CD8-positive, alpha-beta memory T cell (primary cell): ENCODE measurements at places on chromosomes 12 and 14. TPM values are rescaled to one million over a fixed set of nuclear protein-coding genes. Genes with fewer than 3 reads are reported as not detected.
A peak's percentile ranks its signal among the peaks of the same experiment; 100 is the strongest.

GRCh38 chr14:92549859-92550230 lies 36.3 kb downstream of the RIN3 start:
- H3K27me3 ChIP-seq = no peaks in the 10 kb centered on the region
- H3K27ac ChIP-seq = no peak overlapping the region
- H3K4me1 ChIP-seq = peaks cover 17% of the 10 kb centered on the region
- H3K4me3 ChIP-seq = no peak overlapping the region
- no peaks in the 10 kb centered on the region for H3K36me3 ChIP-seq

DNA sequence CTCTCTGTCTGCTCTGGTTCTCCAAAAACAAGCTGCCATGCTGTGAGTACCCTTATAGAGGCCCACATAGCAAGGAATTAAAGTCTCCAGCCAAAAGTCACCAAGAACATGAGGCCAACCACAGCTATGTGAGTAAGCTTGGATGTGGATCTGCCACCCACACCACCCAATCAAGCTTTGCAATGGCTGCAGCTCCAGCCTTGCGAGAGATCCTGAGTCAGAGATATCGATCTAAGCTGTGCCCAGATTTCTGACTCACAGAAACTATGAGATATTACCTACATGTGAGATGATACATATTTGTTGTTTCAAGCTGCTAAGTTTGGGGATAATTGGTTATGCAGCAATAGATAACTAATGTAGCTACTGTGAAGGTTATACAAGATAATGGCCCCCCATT lies 15.5 kb upstream of the TMEM233 start:
- DNase-seq = no peak
- H3K4me3 ChIP-seq = no peak overlapping the region
- no peaks in the 10 kb centered on the region for H3K36me3 ChIP-seq
- H3K27ac ChIP-seq = no peak overlapping the region

DNA sequence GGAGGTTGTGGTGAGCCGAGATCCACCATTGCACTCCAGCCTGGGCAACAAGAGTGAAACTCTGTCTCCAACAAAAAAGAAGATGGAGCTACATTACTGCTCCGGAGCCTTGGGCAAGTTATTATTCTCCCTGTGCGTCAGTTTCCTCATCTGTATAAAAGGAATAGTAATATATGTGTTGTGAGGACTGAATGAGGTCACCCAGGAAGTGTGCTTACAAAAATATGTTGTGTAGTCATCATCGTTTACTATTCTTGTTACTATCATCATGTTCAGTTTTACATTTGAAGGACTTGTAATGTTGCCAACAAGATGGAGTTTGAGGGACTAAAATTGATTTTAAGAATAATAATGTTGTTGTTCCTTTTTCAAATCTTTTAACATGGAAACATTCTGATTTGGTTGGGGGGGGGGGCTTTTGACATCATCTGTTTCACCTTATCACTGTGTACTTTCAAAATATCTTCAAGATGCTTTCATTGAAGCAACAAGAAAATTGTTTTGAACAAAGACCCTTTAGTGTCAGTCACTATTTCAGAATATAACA lies 156.8 kb downstream of the PDE3A start:
- H3K4me1 ChIP-seq = no peaks in the 10 kb centered on the region
- H3K4me3 ChIP-seq = no peak overlapping the region
- no peak overlapping the region for H3K27ac ChIP-seq
- no peaks in the 10 kb centered on the region for H3K36me3 ChIP-seq
- DNase-seq = no peak
- no peaks in the 10 kb centered on the region for H3K27me3 ChIP-seq

DNA sequence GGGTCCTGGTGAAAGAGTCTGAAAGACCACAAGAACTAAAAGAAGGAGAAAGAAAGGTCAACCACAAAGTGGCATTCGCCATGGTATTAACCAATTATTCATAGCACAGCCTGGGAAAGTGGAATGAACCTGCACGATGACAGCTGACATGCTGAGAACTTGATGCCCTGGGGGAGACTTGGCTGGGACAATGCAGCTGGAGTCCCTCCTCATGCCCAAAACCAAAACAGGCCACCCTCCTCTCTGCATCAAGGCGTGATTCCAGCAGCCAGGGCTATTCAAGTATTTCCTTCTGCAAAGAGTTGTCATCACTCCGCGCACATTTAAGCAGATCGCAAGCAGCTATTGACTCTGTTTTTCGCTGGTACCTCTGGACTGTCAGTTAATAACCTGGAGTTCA lies 167.1 kb upstream of the NOS1 start:
- no peak for DNase-seq
- no peaks in the 10 kb centered on the region for H3K4me1 ChIP-seq
- no peak overlapping the region for H3K27ac ChIP-seq
- H3K36me3 ChIP-seq = no peaks in the 10 kb centered on the region
- no peaks in the 10 kb centered on the region for H3K27me3 ChIP-seq

DNA sequence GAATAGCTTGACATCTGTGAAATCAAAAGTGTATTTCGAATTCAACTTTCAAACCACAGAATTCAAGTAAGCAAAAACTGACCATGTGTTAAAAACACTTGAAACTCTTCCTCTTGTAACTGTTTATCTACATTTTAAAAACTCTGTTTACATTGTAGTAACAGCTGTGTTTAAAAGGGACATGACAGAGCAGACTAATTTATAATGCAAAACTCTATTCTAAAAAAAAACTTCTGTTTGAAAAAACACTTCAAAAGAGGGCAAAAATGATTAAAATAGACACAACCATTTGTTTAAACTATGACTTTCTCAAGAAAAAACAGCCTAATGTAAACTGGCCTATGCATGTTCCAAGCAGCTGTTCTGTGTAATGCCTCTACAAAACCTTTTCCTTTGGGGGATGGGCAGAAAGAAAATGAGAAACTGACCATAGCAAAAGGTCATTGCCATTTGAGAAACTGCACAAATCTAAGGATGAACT lies 149.1 kb upstream of the HMGA2 start:
- DNase-seq = no peak
- no peaks in the 10 kb centered on the region for H3K4me1 ChIP-seq
- no peaks in the 10 kb centered on the region for H3K27me3 ChIP-seq
- H3K27ac ChIP-seq = no peak overlapping the region

DNA sequence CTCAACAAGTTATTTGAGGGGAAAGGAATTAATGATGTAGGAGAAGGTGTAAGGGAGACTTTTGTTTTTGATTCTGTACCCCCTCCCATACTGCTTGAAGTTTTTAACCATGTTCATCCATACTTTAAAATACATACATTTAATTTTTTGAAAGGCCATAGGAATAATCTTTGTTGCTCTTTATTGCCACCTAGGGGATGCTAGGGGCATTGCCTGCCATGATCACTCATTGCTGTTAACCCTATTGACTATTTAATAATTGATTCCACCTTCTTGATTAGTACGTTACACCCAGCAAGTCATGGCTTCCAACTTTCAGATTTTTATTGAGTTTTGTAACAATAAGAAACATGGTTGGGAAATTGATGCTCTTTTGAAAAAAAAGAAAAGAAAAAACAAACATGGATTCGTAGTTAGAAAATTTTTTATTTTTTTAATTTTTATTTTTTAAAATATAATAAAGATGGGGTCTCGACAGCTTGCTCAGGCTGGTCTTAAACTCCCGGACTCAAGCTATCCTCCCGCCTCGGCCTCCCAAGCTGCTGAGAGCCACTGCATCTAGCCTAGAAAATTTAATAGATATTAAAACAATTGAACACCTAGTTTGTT lies 8.5 kb upstream of the PRKAB1 start:
- H3K4me3 ChIP-seq = no peak overlapping the region
- peak; percentile 60 for DNase-seq
- H3K4me1 ChIP-seq = no peaks in the 10 kb centered on the region
- H3K27me3 ChIP-seq = no peaks in the 10 kb centered on the region
- no peak overlapping the region for H3K27ac ChIP-seq

- H3K27me3 ChIP-seq = no peaks in the 10 kb centered on the region
- no peak overlapping the region for H3K4me3 ChIP-seq
- H3K36me3 ChIP-seq = no peaks in the 10 kb centered on the region
- DNase-seq = peak; percentile 60
- H3K27ac ChIP-seq = no peak overlapping the region
Measured at GRCh38 chr12:10562306-10562933, 51.0 kb downstream of the MAGOHB start.

GRCh38 chr12:7059780-7060179 lies 738 bp upstream of the C1S start:
- H3K4me1 ChIP-seq = no peaks in the 10 kb centered on the region
- H3K27me3 ChIP-seq = peaks cover 3% of the 10 kb centered on the region

DNA sequence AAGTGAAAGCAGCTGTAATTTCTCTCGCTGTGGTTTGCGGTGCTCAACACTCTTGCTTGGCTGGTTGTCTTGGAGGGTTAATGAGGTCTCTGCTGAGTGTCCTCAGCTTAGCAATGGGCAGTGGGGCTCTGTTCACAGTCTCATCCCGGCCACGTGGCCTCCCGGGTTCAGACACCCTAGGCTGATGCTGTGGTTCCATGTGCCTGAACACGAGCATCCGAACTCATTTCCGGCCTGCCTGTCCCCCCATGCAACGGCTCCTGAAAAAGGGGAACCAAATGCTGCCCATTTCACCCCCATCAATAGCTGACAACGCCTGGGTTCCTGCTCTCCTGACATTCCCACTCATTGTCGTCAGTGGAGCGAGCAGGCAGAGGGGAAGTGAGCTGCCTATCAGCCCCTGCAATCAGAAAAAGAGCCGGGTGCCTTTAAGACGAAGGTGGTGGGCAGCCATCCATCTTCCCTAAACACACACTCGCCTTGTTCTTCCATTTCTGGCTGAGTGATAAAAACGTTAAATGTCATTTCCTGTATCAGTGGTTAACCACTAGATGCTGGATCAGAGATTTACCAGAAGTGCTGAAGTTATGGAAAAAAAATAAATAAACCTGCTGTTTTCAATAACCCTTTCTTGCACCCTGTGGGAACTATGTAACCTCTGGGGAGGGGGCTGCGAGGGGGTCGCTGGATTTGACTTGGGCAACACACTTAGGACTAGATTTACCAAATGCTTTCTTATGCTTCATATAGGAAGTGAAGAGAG lies 60.3 kb upstream of the BCL2L14 start:
- H3K27ac ChIP-seq = peak overlapping the region; percentile 38
- peak overlapping the region; percentile 40 for H3K4me3 ChIP-seq
- peaks cover 49% of the 10 kb centered on the region for H3K4me1 ChIP-seq

DNA sequence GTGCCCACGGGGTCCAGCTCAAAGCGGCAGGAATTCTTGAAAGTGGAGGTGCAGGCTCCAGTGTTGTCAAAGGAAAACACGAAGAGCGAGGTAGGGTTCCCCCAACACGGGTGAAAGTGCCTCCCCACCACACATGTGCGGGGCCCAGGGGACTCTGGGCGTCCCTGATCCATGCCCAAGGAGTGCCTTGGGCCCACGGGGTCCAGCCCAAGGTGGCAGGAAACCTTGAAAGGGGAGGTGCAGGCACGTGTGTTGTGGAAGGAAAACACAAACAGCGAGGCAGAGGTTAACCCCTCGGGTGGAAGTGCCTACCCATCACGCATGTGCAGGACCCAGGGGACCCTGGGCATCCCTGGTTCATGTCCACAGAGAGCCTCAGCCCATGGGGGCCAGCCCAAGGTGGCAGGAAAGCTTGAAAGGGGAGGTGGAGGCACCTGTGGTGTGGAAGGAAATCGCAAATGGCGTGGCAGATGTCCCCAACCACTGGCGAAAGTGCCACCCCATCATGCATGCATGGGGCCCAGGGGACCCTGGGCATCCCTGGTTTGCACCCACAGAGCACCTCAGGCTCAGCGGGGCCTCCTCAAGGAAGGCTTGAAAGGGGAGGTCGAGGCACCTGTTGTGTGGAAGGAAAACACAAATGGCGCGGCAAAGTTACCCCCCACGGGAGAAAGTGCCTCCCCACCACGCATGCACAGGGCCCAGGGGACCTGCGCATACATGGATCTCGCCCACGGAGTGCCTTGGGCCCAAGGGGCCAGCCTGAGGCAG lies 584.6 kb downstream of the ALG10 start:
- H3K36me3 ChIP-seq = no peaks in the 10 kb centered on the region
- H3K4me1 ChIP-seq = no peaks in the 10 kb centered on the region
- no peak overlapping the region for H3K27ac ChIP-seq
- DNase-seq = no peak
- H3K27me3 ChIP-seq = no peaks in the 10 kb centered on the region
- H3K4me3 ChIP-seq = no peak overlapping the region

DNA sequence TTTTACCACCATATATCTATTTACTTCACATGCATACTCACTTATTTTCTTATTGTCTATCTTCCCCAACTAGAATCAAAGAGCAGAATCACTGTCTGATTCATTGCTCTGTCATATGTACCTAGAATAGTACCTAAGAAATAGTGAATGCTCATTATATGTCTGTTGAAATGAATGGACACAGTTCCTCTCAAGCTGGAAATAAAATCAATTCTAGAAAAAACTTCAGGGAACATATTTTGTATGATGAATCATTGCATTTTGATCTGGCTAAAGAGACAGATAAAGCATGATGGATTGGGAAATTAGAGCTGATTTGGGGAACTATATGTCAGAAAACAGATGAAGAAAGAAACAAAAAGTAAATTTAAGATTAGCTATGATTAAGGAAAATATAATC lies 623.3 kb downstream of the C12orf50 start:
- H3K4me1 ChIP-seq = no peaks in the 10 kb centered on the region
- H3K36me3 ChIP-seq = no peaks in the 10 kb centered on the region
- H3K27me3 ChIP-seq = no peaks in the 10 kb centered on the region
- no peak for DNase-seq
- H3K4me3 ChIP-seq = no peak overlapping the region

GRCh38 chr14:90675399-90675798 lies 140.8 kb downstream of the TTC7B start:
- H3K4me3 ChIP-seq = no peak overlapping the region
- DNase-seq = no peak
- H3K27me3 ChIP-seq = no peaks in the 10 kb centered on the region
- no peak overlapping the region for H3K27ac ChIP-seq

- no peak overlapping the region for H3K4me3 ChIP-seq
- DNase-seq = no peak
- no peaks in the 10 kb centered on the region for H3K27me3 ChIP-seq
- no peak overlapping the region for H3K27ac ChIP-seq
- no peaks in the 10 kb centered on the region for H3K4me1 ChIP-seq
- no peaks in the 10 kb centered on the region for H3K36me3 ChIP-seq
Measured at GRCh38 chr14:57314396-57315089, 45.8 kb downstream of the AP5M1 start.

GRCh38 chr12:108702595-108703320 lies 28.6 kb downstream of the CORO1C start:
- no peak overlapping the region for H3K4me3 ChIP-seq
- H3K36me3 ChIP-seq = no peaks in the 10 kb centered on the region
- H3K27me3 ChIP-seq = no peaks in the 10 kb centered on the region
- H3K4me1 ChIP-seq = no peaks in the 10 kb centered on the region
- no peak overlapping the region for H3K27ac ChIP-seq
- DNase-seq = no peak

DNA sequence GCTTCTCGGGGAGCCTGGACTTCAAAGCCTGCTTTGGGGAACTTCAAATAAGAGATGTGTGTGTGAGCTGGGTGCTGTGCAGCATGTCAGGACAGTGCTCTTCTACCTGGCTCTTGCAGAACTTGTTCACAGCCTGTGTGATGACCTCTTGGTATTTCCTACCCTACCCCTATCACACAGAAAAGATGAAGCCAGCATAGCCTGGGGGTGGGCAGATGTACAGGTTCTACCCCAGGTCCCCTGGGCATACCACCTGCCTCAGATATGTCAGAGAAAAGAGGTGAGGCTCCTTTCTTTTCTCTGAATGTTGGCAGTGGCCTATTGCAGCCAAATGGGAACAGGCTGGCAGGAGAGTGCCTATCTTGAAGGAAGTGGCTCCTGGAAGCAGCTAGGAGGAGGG lies 111.7 kb upstream of the ALG10B start:
- no peaks in the 10 kb centered on the region for H3K36me3 ChIP-seq
- DNase-seq = no peak
- H3K27ac ChIP-seq = no peak overlapping the region
- H3K4me1 ChIP-seq = no peaks in the 10 kb centered on the region

CCDC177 gene
- polyA plus RNA-seq = not detected

KRT75 gene
- polyA plus RNA-seq = not detected

CFAP73 gene
- not detected for polyA plus RNA-seq

KCNJ8 gene
- polyA plus RNA-seq = not detected

LGR5 gene
- not detected for polyA plus RNA-seq

NFE2 gene
- not detected for polyA plus RNA-seq

OR4E2 gene
- not detected for polyA plus RNA-seq

CLECL1 gene
- 14.3 TPM for polyA plus RNA-seq
